ENCODE measurements at places on chromosomes 4 and X.

GRCh38 chr4:24896056-24896455 is 16.8 kb downstream of the CCDC149 start:
- no peak for DNase-seq

- no peak for DNase-seq
Measured at GRCh38 chrX:4787971-4788370, 1074.5 kb upstream of the PRKX start.

DNA sequence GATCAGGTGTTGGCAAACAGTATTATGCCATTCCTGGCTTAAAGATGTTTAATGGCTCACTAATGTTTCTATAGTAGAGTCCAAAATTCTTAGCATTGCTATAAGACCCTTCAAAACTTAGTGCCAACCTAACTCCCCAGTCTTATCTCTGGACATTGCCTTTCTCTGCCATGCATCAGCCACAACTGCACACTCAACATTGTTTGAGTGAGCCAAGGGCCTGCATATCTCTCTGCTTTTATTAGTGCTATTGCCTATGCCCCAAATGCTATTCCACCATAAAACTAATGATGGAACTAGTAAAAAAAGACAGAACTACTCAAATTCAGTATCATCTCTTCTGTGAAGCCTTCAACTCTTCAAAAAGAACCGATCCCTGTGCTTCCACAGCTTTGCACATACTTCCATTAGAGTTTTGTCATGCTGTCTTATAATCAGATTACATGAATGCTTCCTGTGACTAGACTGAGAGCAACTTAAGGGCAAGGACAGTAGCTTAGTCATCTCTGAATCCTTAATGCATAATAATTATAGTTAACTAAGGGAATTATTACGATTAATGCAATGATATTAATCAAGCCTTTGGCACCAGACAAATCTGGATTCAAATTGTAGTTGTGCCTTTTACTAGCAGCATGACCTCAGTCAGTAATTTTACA is 53.7 kb downstream of the CHM start:
- DNase-seq, result no peak

GRCh38 chrX:133290076-133290475 is 71.9 kb upstream of the TFDP3 start:
- DNase-seq, result no peak

GRCh38 chrX:29662101-29662500 is 553.3 kb upstream of the MAGEB2 start:
- no peak for DNase-seq

GRCh38 chr4:23412701-23413100 is 477.1 kb downstream of the PPARGC1A start:
- no peak for DNase-seq

DNA sequence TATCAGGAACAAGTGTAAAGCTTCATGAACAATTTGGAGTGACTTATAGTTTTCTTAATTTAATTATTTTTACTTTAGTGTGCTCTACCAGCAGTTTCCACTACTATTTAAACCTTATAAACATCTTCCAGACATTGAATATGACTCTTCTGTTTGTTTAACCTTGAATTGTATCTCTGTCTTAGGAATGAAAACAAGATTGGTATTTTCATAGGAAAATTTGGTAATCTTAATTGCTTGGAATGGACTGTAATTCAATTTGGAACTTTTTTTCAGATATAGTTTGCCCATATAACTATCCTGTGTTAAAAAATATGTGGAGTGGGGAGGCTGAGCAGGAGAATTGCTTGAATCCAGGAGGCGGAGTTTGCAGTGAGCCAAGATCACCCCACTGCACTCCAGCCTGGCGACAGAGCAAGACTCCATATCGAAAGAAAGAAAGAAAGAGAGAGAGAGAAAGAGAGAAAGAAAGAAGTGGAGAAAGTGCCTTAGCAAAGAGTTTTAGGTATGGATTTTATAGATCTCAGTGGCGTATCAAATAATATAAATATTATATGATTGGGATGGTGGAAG is 242.4 kb downstream of the BMPR1B start:
- DNase-seq, result no peak

GRCh38 chrX:18891548-18891945 is 92.4 kb downstream of the PHKA2 start:
- DNase-seq, result no peak

- DNase-seq, result no peak
Measured at GRCh38 chrX:12866451-12867377, at the start of gene TLR7. TSS of gene TLR7 (plus strand) at chrX:12867072. CDS start at chrX:12867579, 507 bp downstream.

GRCh38 chr4:6916587-6917460 is 7.2 kb downstream of the TBC1D14 start:
- DNase-seq, result no peak

DNA sequence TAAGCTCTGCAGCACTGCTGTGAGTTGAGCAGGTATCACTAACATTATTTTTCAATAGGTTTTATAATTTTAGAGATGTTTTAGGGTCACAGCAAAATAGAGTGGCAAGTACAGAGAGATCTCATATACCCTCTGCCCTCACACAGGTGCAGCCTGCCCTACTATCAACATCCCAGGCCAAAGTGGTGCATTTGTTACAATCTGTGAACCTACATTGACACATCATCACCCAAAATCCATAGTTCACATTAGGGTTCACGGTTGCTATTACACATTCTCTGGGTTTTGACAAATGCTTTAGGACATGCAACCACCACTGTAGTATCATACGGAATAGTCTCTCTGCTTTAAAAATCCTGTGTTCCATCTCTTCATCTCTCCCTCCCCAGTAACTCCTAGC is 173.1 kb downstream of the DHX15 start:
- DNase-seq, result no peak

DNA sequence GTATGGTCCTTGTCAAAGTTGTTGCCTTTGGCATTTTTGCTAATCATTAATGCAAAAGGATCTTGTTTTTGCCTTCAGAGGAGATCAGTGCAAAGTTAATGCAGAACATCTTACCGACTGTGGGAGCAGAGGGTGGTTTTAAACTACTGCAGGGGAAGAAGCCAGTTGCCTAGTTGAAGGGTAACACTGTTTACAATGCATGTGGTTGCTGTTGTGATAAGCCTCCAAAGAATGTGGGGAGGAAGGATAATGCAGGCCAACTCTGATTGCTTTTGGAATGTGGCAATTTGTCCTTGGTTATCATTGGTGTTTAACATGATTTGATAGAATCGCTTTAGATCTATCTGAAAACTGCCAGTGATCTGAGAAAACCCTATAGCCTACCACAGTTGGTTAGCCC is 204.3 kb upstream of the TLL1 start:
- no peak for DNase-seq

- DNase-seq, result no peak
Measured at GRCh38 chrX:153190381-153190780, 11.3 kb downstream of the MAGEA1 start.

GRCh38 chrX:7242613-7243012 is 94.7 kb upstream of the PUDP start:
- no peak for DNase-seq

DNA sequence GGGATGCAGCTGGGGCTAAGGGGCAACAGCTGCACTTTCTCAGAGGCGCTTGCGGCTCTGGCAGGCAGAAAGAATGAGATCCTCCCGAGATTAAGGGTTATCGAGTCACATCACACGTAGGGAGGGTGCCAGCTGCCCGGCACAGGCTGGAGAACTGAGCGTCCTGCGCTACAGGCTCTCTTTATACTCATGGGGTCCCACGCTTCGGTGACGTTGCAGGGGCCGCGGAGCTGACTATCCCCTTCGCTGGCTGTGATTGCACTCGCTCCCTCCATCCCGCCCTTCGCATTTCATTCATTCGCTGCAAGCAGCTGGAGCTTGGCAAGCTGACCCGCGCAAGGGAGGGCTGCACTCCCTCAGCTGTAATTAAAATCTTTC is at the start of gene TACR3:
TACR3 (minus strand) TSS at position 156 of the 378 bp plus-strand sequence. CDS start 310 bp downstream, outside the sequence.
- no peak for DNase-seq

GRCh38 chr4:41140410-41140809 is 73.9 kb downstream of the APBB2 start:
- no peak for DNase-seq

GRCh38 chrX:48025561-48025960 is 18.8 kb downstream of the SPACA5 start:
- no peak for DNase-seq

DNA sequence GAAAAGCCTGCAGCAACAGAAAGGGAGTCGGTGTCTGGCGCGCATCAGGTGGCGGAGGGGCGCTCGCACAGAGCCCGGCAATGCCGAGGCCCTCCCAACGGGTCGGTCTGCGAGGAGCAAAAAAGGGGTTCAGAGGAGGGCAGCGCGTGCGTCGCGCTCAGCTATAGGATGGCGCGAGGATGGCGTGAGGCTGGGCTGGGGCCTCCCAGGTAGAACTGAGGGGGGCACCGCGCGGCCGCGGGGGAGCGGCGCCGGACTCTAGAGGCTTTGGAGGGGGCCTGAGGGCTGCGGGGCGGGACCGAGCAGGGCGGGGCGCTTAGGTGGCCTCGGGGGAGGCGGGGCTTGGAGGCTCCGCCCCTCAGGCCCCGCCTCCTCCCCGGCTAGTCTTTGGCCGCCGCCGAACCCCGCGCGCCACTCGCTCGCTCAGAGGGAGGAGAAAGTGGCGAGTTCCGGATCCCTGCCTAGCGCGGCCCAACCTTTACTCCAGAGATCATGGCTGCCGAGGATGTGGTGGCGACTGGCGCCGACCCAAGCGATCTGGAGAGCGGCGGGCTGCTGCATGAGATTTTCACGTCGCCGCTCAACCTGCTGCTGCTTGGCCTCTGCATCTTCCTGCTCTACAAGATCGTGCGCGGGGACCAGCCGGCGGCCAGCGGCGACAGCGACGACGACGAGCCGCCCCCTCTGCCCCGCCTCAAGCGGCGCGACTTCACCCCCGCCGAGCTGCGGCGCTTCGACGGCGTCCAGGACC is at the start of gene PGRMC1:
PGRMC1 (plus strand) TSS at position 414 of the 751 bp plus-strand sequence; CDS start at position 493, 79 bp downstream.
- peak; percentile 51 for DNase-seq

DNA sequence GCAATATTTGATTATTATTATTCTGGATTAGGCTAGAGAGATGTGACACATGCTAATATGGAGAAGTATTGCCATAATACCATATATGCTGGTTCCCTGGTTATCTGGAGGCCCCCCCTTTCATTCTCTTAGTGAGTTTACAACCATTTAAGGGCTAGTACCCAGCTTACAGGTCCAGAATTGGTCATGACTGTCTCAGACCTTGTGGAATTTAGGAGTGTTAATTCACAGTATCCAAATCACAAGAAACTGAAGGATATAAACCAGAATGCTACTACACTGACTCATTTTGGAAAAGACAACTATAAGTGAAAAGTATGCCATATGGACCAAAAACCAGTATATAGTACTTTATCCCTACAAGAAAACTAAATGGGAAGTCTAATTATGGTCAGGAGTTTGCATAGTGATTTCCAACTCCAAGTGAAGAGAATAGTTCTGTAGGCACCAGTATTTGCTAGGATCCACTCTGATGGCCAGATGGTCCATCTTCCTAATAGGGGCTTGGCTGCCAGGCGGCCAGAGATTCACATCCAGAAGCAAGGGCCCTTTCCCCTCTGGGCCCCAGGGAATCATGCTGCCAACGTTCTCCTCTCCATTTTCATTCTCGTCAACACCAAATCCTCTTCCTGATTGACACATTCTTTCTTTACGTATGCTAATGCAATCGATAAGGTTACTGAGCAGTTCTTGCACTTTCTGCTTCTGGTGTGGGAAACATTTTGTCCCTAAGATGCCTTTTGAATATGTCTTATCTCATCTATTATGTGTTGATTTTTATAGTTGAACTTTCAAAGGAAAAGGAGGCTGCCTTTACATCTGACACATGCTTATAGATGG is 123.6 kb downstream of the SHROOM3 start:
- no peak for DNase-seq

DNA sequence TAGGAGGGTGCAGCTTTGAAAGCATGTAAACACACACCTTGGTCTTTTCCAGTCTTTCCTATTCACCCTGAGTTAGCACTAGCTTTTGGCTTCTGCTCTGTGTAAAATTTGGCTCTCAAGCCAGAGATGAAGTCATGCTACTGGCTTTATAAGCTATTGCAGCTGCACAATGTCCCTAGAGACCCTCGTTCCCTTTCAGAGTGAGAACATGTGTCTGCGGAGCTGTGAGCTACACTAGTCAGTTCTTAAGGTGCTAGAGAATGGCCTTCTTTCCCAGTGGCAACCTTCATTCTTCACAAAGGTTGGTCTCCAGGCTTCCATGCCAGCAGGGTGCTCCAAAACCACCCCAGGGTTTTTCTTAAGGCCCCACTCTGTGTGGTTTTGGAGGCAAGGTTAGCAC is 199.1 kb downstream of the SPATA18 start:
- peak; percentile 46 for DNase-seq

DNA sequence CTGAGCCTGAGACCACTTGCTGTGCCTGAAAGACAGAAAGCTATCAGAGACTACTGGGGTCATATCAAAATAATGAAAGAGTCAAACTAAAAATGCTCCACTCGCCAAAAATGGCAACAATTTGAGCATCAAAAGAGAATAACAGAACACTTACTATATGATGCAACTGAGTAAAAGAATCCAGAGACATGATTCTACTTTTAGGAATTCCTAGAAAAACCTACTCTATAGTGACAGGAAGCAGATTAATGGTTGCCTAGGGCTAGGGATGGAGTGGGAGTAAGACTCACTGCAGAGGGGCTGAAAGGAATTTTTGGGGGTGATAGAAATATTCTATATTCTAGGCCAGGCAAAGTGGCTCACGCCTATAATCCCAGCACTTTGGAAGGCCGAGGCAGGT is 29.4 kb upstream of the SLAIN2 start:
- no peak for DNase-seq

DNA sequence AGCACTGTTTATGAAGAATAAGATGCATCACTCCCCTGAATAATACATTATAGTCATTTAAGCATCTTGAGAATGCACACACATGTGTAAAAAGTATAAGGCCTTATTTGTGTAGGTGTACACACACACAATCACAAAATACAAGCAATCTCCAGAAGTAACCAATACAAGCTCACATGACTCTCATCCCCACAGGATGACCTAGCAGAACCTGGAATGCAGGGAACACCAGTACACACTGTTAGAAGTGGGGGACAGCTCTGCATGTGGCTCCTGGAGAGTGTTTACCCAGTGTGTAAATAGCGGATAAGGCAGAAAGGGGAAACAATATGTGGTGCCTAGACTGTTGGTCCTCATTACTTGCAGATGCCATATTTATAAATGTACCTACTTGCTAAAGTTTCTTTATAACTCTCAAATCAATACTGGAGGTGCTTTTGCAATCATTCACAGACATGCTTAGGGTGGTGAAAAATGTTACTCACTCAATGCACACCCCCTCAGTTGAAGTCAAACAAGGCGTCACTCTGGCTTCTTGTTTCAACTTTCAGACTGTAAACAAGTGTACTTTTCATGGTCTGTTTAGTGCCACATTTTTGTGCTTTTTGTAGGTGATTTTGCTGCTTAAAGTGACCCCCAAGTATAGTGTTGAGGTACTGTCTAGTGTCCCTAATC is 73.1 kb downstream of the MAGEB17 start:
- no peak for DNase-seq

DNA sequence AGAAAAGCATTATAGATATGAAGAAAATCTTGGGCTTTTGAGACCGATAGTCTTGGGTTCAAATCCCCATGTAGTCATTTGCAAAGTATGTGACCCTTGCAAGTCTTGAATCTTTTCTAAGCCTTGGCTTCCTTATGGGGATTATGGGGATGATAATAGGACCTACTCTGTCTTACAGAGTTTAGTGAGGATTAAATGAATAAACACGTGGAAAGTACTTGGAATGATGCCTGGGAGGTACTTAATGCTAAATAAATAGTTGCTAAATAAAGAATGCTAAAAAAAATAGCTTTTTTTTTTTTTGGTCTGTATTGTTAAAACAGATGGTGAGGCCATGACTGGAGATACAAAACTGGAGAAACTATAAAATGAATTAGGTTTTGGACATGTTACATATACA is 292.7 kb downstream of the GPAT3 start:
- no peak for DNase-seq

Data from fibroblast of skin of left quadriceps (primary cell).